ENCODE measurements at places on chromosomes 11 and 22.
A peak's percentile ranks its signal among the peaks of the same experiment; 100 is the strongest.

- no peak for DNase-seq
Observed at GRCh38 chr11:32396991-32397390, 38.3 kb downstream of the WT1 start.

- no peak for DNase-seq
Observed at GRCh38 chr11:34379079-34379478, 21.3 kb upstream of the ABTB2 start.

- no peak for DNase-seq
Observed at GRCh38 chr22:49268924-49269323, 558.7 kb downstream of the BRD1 start.

- no peak for DNase-seq
Observed at GRCh38 chr11:108197351-108197750, 25.1 kb downstream of the NPAT start.

GRCh38 chr11:23288003-23288783, 427.9 kb upstream of the CCDC179 start:
- DNase-seq: no peak

DNA sequence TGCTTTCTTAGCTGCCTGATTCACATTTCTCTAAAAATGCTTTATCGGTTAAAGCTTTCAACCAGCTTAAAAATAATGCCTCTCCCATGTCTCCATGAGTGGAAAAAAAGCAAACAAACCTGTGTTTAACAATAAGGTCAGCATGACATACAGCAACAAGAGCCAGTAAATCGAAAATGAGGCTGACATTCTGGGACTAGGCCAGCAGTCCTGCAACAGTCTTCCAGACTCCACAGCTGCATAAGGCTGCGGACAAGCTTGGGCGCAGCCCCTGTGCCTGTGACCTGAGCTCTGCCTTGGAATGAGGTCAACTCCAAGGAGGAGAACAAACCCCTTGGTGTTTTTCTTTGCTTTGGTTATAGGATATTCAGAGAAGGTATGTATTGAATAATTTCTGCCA, 95.5 kb downstream of the PGR start:
- no peak for DNase-seq

- DNase-seq: no peak
Observed at GRCh38 chr22:46942799-46943785, 180.6 kb downstream of the TBC1D22A start.

DNA sequence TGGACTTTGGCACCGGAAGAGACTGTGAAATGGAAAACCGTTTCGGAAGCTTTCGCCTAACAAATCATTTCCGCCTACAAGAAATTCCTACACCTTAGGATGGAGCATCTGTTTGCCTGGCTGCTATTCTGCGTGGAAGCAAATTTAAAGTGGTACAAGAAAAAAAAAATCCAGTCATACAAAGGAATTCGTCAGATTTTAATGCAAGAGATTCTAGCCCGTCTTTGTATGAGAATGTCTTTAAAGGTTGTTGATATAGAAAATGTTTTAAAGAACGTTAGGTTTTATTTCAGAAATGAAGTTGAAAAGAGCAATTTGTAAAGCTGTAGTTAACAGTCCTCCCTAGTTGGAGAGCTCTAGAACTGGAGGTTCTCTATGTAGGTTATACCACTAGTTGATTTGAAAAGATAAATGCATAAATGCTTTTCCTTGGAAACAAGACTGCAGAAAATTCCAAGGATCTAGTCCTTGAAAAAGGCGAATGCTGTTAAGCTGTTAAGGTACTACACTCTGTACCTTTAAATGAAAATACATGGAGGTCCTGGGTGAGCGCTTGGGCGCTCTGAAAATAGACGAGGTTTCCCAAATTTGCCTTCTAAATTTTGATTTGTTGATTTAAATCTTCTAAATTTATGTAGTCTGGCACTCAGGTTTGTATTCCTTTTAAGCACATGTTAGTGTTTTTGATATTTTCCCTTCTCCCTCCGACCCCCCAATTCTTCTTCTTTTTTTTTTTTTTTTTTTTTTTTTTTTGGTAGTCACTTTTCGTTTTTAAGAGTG, 2.4 kb downstream of the NCR3LG1 start:
- DNase-seq: no peak

DNA sequence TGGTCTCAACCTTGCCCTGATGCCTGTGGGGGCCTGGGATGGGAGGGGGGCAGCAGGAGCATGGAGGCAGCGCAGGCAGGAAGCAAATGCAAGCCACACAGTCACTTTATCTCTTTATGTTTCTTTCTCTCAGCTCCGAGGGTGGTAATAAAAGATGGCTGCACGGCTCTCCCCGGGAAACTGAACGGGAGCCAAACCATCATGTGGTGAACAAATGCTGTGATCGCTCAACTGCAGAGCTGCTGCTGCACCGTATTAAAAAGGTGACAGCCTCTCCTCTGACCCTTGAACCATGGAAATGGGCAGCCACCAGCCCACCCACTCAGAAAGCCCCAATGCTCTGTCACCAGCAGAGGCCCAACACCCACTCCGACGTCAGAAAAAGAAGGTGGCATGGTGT, 110.0 kb downstream of the TIMP3 start:
- no peak for DNase-seq

GRCh38 chr11:112615891-112616290, 345.3 kb upstream of the NCAM1 start:
- DNase-seq: no peak

- DNase-seq: no peak
Observed at GRCh38 chr11:45798793-45799441, 6.0 kb upstream of the SLC35C1 start.

DNA sequence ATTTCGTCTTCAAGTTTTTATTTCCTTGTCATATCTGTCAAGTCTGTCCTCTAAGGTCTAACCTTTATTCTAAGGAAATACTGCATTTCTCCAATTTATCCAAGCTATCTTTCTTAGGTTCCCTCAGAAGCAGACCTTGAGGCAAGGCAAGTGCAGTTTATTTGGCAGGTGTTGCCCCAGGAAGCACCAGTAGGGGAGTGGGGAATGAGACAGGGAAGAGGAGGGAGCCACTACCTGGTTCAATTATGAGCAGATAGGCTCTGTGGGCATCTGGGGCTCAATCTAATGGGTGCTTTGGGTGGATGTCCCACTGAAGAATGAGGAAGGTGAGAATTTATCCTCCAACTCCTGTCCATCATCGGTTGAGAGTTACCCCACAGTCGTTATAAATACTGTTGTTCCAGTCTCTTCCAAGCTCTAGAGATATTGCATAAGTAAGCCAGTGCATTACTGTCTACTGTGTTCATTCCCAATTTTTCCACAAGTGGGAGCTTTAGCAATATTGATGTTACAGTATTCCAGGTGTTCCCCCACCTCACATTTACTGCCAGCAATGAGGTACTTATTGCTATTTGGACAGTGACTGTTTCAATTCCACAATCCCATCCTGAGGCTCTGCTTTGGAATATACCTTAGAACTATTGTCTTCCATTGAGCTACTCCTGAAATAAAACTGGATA, 154.9 kb upstream of the CEP126 start:
- no peak for DNase-seq

DNA sequence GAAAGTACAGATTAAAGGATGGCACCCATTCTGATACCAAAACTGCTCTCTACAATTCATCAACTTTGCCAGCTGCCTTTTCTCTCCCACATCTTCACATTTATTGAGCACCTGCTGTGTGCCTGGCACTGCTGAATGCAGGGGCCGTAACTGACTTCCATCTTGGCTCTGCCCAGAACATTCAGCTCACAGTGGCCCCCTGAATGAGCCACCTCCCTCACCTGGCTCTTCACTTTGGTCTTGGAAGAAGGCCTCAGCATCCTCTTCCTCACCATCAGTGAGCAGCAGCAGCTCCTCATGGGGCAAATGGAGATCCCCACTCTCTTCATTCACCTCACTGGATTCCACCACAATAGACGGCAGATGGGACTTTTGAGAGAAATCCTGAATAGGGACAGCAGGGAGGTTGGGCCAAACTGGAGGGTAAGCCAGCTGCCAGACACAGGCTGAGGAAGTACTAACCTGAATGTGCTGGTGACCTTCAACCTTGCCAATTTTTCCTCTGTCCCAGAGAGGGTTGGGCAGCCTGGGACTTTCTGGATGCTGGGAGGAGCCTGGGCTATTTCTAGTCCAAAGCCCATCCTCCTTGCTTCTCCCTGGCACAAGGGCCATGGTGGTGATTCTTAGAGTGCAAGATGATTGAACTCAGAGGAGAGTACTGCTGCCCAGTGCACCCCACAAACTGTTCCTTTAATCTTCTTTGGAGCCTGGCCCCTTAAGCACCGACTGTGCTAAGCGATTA, 1.9 kb upstream of the UQCC3 start:
- no peak for DNase-seq

GRCh38 chr11:46680164-46680760, 20.2 kb downstream of the ARHGAP1 start:
- no peak for DNase-seq

DNA sequence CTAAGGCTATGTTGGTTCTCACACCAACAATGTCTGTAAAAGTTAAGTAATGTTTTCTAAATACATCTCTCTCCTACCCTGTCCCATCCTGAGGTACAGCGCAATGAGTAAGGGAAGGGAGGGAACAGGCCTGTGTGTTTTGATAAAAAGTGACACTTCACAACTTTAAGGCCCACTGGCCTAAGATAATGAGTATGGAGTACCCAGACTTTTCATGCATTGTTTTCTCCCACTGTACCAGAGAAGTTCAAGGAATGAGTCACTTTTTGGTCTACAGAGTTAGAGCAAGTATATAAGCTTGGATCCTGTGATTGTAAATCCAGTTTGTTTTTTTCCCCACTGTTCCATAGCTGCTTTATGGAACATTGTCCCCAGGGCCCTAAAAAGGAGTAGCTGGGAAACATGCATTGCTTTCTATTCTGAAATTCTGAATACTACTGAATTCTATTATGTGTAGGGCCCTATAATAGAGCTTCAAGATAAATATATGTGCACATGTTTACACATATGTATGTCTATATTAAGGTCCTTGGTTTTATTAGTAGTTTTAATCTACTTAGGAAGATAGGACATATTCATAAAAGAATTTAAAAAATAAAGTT, 29.8 kb downstream of the KCNE3 start:
- DNase-seq: no peak

GRCh38 chr11:112637076-112637475, 324.1 kb upstream of the NCAM1 start:
- DNase-seq: no peak

- no peak for DNase-seq
Observed at GRCh38 chr11:130400781-130401483, 27.5 kb downstream of the ADAMTS8 start.

GRCh38 chr11:67404515-67405195, 772 bp downstream of the TBC1D10C start:
- DNase-seq: peak; percentile 37

DNA sequence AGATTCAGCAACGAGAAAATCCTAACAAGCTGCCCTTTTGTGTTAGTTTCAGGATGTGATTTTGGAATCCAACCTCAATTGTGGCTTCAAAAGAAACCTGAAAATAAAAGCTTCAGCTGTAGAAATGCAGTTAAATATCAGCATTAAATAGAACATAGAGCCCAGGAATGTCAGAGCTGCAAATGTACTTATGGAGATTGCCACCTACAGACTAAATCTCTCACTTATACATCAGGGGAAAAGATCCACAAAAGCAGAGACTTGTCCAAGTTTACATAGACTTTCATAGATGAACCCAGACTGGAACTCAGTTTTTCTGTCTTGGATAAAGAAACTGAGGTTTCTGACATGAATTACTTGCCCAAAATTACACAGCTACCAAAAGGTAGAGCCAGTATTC, 446.6 kb downstream of the DLG2 start:
- no peak for DNase-seq

DNA sequence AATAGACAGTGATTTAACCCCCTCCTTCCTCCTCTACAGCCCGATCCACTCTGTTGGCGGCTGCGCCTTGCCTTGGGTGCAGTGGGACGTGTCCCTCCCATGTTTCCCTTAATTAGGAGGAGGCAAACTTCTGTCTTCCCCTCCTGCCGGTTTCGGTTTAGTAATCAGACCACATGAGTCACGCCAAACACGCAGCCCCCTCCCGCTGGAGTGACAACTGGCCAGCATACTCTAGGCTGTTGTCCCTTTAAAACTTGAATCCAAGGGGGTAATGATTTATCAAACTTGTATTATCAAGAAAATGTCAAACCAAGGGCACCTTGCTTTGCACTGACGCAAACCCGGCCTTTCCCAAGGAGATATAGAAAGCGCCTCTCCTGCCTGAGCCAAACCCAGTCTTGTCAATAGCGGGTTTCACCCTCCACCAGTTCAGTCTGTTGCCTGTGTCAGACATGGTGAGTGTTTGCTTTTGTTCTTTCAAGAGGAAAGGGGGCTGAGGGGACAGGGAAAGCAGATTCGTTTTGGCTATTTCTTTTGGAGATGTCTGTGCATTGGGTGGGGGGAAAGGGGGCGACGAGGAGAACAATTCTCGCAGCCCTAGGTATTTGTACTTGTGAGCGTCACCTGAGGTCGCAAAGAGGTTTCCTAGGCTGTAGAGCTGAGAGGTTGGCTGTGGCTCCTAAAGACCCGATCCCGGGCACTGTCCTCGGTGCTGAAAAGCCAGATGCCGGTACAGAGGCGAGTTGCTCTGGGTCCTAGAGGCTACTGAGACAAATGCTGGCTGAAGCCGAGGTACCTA, at the start of gene SLC6A5:
TSS of gene SLC6A5 (plus strand) at position 388 of the 799 bp plus-strand sequence. CDS start at position 453, 65 bp downstream.
- no peak for DNase-seq

DNA sequence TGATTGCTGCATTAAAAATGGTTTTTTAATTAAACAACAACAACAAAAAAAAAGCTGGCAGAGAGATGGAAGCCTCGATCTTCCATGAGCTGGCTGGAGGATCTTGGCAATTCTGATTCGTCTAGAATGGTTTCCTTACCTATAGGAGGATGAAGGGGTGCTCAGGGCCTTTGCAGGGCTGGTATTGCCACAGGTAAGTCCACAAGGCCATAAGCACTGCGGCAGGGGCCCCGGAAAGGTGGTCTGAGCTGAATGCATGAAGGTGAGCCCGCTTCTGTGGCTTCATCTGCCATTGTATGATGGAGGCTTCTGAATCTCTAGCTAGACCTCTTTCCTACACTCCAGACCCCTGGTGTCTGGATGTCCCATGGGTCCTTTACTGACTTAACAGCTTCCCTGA, 101.5 kb downstream of the TSPAN18 start:
- no peak for DNase-seq

DNA sequence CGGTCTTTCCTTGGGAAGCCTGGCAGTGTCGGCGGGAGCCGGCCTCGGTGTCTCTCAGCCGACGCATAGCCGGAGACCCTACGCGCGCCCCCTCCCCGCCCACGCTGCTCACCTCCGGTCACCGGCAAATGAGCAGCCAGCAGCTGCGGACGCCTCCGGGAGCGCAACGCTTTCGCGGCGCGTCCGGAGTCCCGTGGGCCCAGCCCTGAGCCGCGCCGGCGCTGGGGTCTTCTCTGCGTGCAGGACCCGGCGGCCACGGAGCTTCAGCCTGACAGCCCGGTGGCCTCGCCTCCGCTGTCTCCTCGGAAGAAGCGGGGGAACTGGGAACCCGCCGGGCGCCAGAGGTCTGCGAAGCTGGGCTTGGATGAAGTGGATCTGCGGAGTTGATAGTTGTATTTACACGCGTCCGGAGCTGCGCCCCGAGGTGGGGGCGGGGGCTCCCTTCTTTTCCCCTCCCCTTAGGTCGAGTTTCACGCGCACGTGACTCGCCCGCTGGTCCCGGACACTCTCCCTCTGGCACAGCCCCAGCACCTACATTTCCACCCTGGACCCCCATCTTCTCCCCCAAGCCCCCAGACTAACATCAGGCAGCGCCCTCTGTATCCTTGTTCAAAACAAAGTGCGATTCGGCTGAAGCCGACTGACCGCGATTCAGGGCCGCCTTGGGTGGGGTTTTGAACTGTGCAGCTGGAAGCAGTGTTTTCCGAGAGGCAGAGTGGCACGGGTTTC, at the start of gene SLC43A1:
TSS of gene SLC43A1 (minus strand) at position 371 of the 729 bp plus-strand sequence. CDS start 1,591 bp downstream, outside the sequence.
- no peak for DNase-seq

GRCh38 chr11:625636-626268, 997 bp upstream of the CDHR5 start:
- no peak for DNase-seq
